ENCODE measurements at places on chromosomes 12 and 14.

DNA sequence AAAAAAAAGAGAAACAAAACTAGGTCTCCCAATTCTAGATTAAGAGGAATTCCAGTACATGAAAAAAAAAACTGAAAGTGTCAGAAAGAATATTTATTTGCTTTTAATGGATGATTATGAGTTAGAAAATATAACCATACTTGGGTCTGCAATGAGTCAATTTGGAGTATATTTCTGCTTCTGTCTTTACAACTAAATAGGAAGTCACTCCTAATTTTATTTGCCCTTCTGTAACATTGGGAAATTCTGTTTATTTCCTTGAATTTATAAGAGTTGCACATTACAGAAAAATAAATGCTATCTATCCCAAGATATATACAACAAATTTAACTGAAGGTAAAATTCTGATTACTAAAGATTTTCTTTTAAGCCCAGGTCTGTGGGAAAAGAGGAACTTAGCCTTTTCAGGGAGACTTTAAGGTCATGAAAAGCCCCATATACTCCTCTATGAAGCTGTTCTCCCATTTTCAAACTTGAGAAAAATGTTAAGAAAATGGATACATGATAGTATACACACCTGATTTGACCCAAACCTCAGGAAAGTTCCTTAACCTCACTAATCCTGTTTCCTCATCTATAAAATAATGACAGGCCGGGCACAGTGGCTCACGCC is 7.2 kb downstream of the SINHCAF start:
- no peak for DNase-seq

DNA sequence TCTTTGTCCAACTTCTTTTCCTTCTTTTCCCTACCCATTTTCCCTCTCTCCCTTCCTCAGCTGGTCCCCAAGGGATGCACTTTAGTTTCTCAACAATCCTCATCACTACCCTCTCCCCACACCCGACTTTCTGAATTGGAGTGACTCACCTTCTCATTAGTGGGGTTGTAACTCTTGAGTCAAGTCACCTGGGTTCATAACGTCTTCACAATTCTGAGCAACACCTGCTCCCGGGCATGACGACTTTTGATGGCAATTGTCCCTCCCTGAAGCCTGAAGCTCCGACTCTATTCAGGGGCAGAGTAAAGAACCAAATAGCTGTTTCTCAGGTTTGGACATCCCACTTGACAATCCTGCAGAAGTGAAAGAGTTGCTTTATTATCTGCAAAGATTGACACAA is 82.7 kb upstream of the OTX2 start:
- no peak for DNase-seq

- no peak for DNase-seq
These were observed 243.6 kb downstream of the TMTC2 start for GRCh38 chr12:82930301-82930700.

- DNase-seq: no peak
These were observed 174.8 kb downstream of the APAF1 start for GRCh38 chr12:98819821-98820404.

GRCh38 chr14:72818998-72819397 is 74.9 kb downstream of the DPF3 start:
- DNase-seq: no peak

DNA sequence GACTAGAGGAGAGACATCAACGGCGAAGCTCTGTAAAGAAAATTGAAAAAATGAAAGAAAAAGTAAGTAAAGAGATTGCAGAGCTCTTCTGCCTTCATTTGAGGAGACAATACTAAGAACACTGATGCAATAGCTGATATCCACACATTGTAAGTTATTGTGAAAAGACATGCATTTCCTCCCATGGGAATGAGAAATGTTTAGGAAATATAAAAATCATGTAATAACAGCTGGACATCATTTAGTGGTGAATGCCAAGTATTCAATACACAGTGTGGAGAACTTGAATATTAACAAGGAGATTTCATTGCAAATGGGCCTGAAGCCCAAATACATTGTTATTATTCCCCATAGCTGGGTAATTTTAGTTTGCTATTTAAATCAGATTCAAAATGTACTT is 179.2 kb downstream of the KICS2 start:
- DNase-seq: peak; percentile 12

- no peak for DNase-seq
These were observed 12.5 kb downstream of the RTL1 start for GRCh38 chr14:100891051-100891450.

DNA sequence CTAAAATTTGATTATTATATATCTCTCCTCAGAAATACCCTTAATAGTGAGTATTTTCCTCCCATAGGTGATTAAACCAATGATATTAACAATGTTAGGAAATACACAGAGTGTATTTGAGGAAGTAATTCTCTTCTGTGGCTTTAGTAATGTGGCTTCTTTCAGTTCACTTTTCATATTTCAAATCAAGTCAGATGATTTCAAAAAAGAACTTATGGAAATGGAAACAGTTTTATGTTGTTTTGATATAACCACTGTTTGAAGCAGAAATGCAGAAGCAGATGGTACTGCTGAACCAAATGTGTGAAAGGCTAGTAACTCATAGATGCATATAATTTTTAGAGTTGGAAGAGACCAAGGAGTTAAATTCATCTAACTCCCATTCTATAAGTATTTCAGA is 1.9 kb upstream of the GPR33 start:
- no peak for DNase-seq

DNA sequence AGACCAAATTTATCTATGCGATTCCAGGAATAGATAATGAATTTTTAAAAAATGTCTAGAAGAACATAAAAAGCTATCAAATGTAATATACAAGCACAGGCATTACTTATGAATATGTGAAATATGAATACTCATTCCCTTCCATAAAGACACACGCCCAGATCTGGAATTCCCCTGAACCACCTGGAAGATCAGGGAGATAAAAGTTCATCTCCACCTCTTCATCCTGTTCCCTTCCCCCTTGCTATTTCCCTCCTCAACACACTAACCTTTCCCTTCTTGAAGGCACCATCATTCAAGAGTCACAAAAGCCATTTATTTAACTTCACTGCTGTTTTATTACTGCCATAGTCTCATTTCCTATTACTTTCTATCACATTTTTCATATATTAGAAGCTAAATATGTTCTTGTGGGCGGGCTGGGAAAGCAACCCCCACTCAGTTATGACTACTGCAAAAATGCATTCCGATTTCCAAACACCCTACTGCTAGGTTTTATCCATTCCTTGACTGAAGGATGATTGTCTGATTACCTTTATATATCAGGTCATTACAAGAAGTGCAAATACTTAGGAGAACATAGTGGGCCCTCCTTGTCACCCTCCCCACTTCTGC is 16.1 kb downstream of the FGD6 start:
- DNase-seq: no peak

GRCh38 chr12:66352197-66352596 is 49.9 kb downstream of the HELB start:
- DNase-seq: peak; percentile 3

Measured in NCI-H446 (cell line).